ENCODE measurements at places on chromosomes 7 and 10.

- DNase-seq = no peak
Measured at GRCh38 chr7:157744786-157745601, 408.2 kb downstream of the DNAJB6 start.

DNA sequence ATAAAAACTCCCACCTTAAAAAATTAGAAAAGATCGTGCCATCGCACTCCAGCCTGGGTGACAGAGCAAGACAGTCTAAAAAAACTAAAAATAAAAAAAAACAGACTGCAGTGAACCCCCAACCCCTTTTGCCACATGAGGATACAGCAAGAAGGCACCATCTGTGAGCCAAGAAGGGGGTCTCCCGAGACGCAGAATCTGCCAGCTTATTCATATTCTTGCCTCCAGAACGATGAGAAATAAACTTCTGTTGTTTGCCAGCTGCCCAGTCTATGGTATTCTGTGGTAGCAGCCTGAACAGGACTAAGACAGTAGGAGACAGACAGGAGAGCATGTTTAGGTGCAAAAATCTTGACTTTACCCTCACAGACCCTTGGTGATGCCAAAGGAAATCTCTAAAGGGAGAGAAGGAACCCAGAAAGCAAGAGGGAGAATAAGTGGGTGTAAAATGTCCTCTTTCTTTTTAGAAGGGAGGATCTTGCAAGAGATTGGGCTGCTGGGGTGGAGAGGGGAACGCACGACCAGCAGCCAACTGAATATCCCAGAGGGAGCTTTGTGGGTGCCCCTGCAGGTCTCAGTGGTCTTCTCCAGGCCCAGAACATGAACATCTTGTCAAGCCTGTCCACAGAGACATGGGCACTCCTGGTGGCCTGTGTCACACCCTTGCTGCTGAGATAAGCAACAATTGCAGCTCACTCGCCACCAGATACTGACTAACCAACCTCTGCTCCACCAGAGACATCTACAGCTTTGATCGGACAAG is 400.7 kb upstream of the FOXK1 start:
- DNase-seq = no peak

- DNase-seq = no peak
Measured at GRCh38 chr7:104945599-104945956, 68.4 kb upstream of the KMT2E start.

DNA sequence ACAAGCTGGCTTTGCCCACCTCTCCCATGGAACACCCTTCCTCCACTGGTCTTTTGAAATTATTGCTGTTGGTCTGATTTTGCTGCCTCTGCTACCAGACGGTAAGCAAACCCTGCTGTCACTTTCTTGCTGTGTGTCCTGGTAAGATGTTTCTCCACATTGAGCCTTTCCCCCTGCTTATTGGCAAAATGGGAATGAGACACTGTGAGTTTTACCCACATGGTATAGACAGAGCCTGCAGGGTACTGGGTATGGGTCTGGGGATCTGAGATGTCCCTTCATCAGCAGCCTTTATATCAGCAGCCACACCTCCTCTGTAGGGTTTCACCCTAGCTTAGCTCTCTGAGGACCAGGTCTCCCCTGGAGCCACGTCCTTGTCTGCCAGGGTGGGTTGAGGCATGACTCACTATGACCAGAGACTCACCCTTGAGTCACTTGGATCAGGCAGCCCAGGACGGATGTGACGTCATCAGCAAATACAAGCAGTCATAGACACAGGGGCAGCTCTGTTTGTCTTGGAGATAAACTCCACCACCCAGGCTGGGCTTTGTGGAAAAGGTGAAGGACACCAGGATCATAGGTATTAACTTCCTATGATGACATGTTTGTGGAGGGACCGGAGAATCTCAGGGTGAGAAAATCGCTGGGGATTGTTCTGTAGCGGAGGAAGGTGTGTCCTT is 17.9 kb upstream of the BAIAP2L1 start:
- no peak for DNase-seq

- DNase-seq = no peak
Measured at GRCh38 chr10:87706731-87707130, 47.1 kb downstream of the PAPSS2 start.

GRCh38 chr10:84539216-84539615 is 210.8 kb downstream of the CCSER2 start:
- DNase-seq = no peak

DNA sequence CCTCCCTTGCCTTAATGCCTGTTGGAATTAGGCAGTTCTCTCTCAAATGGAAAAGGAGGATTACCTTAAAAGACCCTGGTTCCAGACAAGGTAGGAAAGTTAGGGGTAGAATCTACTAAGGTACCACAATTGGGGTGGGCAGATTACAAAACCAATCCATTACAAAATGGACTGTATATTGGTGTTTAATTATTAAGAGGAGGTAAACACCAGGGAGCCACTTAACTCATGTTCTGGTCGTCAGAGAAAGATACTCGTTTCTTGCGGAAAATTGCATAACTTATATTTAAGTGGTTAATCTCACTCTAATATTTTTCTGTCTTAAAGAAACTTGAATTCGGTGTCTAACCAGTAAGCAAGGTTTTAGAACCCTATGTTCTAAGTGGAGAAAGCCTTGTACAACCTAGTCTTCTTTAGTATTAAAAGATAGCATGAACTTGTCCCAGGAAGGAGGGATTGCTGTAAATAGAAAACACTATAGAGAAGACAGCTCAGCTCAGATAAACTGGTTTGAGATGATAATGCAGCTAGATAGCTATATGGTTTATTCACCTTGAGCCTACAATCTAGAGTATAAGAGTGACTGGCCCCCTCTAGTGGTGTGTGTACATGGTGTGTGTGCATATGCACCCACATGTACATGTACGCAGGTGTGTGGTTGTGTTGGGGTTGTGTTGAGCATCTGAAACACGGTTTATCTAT is 58.0 kb upstream of the STRIP2 start:
- peak; percentile 10 for DNase-seq

All from activated effector memory CD4-positive, alpha-beta T cell treated with Interleukin-2 at 50 U/mL for 16 hours (primary cell).